ENCODE measurements at places on chromosomes 1 and 21. TPM values are rescaled to one million over a fixed set of nuclear protein-coding genes. Genes with fewer than 3 reads are reported as not detected.

Gene CBR3
- 14.1 TPM for total RNA-seq

Gene XPR1
- total RNA-seq: 26.7 TPM

Gene SLFNL1
- 0.52 TPM for total RNA-seq

Gene SPAG17
- not detected for total RNA-seq

Gene KAZN
- total RNA-seq: 11.6 TPM

Gene CSMD2
- 0.75 TPM for total RNA-seq

Gene DMRTB1
- total RNA-seq: not detected

Gene ADCY10
- total RNA-seq: 0.26 TPM

Gene KPRP
- not detected for total RNA-seq

Gene KIAA1614
- 15.8 TPM for total RNA-seq

Gene ADORA1
- 1.7 TPM for total RNA-seq

Gene MXRA8
- 129 TPM for total RNA-seq

Gene CRYAA
- total RNA-seq: not detected

Gene SIK1
- 3.2 TPM for total RNA-seq

Gene C8A
- total RNA-seq: not detected

Gene GJA5
- total RNA-seq: 9.8 TPM

Gene KIFAP3
- 31.1 TPM for total RNA-seq

Gene LHX4
- not detected for total RNA-seq

Gene APP
- total RNA-seq: 484 TPM

Gene GSTM1
- not detected for total RNA-seq

Gene TCEA3
- total RNA-seq: 24.1 TPM

Gene HCN3
- total RNA-seq: 2.1 TPM

Gene RHOU
- total RNA-seq: 24.1 TPM

Gene TENT5C
- total RNA-seq: 2.1 TPM

Gene TNFRSF9
- total RNA-seq: not detected

Gene CHI3L1
- total RNA-seq: 2.1 TPM

Gene KDM5B
- 31.9 TPM for total RNA-seq

Gene LRRC7
- total RNA-seq: 0.26 TPM

Gene GJC2
- 8.5 TPM for total RNA-seq

Gene PLEKHG5
- total RNA-seq: 5.8 TPM

Gene TTLL7
- total RNA-seq: 39.3 TPM

Gene FHAD1
- 0.06 TPM for total RNA-seq

Gene RIMS3
- total RNA-seq: 5.4 TPM

Gene RPTN
- total RNA-seq: not detected

Gene CLCA1
- total RNA-seq: not detected

Gene OPRD1
- 0.17 TPM for total RNA-seq

Gene WASF2
- 141 TPM for total RNA-seq

Gene BACE2
- 61.6 TPM for total RNA-seq

Gene DNASE2B
- total RNA-seq: not detected

Gene ITGB2
- total RNA-seq: 34.2 TPM

Gene MAST2
- total RNA-seq: 44.9 TPM

Gene CXADR
- 0.39 TPM for total RNA-seq

Gene MATN1
- not detected for total RNA-seq

Gene TMPRSS15
- total RNA-seq: not detected

Gene CHI3L2
- not detected for total RNA-seq

Gene VANGL2
- 1.2 TPM for total RNA-seq

All from esophagus muscularis mucosa (tissue), 4 donors.